T-helper 1 cell (primary cell): ENCODE measurements at places on chromosomes 4 and X.

GRCh38 chr4:94345969-94346368, 3.3 kb upstream of the HPGDS start:
- DNase-seq: no peak

DNA sequence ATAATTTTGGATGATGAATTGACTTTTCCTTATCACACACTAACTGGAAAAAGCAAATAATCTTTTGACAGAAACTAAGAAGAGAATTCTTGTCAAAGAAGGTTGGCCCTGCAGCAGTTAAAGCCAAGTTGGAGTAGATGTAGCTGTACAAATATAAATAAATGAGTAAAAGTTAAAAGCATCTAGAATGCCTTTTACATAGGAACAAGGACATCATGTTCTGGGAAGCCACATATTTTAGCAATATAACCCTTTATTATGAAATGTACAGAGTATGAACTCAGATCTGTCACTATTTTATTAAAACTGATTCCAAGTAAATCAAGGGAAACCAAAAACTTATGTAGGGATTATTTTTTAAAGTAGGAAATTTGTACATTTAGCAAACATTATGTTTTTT, 269.4 kb upstream of the FAT4 start:
- DNase-seq: no peak

DNA sequence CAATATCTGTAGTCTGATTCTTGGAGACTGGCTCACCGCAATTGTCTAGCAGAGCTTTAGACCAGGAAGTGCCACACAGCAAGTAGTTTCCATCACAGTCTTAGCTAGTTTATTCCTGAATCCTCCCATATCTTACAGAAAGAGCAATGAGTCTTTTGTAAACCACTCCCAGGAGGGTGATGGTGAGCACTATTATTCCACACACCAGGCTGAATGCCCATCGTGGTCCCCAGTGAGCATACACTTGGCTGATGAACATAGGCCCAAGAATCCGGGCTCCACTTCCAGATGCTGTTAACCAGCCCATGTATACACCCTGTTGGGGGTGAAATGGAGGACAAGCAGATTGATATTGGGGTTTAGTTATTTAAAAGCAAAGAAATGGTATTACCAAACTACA, 39.8 kb downstream of the PLK4 start:
- no peak for DNase-seq

DNA sequence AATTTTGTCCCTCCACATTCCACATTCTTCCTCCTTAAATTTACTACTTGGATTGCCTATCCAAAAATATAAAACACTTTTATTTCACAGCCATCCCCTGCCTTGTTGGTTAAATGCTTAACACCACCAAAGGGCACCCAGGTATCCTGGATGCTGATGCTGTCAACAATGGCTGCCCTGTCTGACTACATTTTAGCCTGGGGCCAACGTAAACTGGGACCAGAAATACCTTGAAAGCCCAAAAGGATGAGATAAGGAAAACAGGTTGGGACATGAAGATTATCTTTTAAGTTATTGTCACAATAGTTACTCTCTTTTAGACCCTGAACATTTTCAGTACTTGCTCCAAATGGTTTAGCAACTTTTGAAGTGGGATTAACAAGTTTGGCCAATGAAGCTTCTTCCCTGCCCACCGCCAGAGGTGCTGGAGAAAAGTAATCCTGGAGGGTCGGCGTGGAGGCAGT, 775 bp upstream of the YIPF6 start:
- DNase-seq: no peak

- no peak for DNase-seq
Observed at GRCh38 chr4:144715230-144715629, 69.3 kb downstream of the HHIP start.

DNA sequence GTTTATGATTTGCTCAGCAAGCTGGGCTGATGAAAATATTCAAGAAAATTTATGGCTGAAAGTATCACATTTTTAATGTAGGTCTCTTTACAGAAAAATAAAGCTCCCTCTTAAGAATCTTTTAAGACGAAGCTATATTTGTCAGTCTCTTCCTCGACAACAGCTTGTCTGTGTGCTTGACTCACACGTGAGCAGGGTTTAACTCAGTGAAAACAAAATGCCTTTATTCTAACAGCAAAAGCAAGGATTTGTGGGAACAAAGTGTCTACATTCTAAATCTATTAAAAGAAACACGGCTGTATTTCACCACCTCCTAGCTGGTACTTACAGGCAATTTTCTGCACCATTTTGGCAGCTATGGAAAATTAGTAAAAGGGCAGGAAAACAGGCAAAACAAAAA, 75.5 kb downstream of the NYX start:
- no peak for DNase-seq

DNA sequence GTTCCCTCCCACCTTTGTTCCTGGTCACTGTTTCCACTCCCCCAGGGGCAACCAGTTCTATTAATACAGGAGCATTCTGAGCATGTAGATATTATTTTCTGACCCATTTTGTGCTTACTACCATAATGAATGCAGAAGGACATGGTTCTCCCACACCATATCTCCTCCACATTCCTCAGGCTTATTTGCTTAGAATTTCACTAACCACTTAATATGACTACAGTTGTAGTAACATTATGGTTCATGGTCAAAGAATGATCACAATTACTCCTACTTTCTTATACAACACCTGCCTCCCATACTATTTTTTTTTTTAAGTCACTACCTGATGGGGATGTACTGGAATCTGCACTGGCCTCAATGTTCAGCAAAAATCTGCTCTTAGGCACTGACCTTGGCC, 7.5 kb upstream of the FAM184B start:
- DNase-seq: no peak

DNA sequence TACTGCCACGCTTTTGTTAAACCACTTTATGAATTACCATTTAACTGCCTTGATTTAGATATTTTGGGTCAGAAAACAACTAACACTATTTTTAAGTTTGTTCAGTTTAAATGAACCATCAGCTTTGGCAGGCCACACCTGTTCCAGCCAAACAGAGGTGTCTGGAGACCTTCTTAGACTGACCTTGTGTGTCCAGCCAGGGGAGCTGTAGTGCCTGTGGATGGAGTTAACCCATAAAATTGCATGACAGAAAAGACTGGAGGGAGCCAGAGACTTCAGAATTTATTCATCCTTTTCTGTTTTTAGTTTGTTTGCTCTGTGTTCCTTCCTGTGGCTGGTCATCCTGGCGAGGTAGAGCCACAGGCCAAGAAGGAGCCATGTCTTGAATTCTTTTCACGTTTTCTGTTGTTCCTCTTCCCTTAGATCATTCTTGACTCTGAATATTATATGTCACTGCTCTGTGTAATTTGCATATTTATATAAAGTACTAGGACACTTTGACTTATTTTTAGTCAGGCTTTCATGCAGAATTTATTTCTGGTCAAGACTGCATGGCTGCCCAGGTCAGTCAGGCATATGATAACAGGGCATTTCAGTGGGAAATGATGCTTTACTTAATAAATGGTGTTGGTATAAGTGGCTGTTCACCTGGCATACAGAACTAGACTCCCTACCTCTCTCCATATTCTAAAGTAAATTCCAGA, 26.7 kb downstream of the HERC3 start:
- no peak for DNase-seq

GRCh38 chrX:16610121-16610621, 39.8 kb upstream of the S100G start:
- no peak for DNase-seq

DNA sequence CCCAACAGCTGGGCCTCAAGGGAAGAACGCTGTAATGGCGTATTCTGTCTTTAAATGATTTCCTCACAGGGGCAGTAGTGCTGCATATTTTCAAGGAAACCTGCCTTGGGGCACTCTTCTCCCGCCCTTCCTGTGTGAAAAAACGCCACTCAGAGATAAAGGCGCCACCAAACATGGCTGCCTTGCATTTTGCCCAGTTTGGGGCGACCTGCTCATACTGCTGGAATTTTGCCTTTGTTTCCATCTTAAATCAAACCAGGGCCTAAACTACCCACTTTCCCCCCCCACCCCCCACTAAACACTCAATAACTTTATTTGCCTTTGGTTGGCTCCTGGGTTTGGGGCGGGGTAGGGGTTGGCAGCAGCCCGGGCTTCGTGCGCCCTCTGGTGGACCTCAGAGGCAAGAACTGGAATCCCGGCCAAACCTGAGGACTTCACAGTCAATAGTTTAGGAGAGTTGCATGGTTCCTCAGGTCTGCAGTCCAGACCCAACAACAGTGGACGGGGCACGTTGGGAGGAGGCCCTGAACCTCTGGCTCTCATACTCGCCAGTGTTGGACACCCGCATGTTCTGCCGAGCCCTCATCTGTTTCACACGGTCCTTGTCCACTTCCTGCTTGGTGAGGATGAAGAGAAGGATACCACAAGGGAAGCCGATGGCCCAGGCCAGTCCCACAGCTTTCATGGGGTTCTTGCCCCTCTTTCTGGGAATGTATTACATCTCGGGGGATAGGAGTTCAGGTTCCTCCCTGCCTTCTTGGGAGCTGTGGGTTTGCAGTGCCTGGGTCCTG, 220.1 kb upstream of the STK26 start:
- no peak for DNase-seq

- no peak for DNase-seq
Observed at GRCh38 chrX:72624194-72624593, 51.6 kb upstream of the HDAC8 start.

- no peak for DNase-seq
Observed at GRCh38 chrX:24110069-24110468, 39.5 kb upstream of the ZFX start.

GRCh38 chr4:110073053-110073845, 125.2 kb downstream of the ELOVL6 start:
- no peak for DNase-seq

- no peak for DNase-seq
Observed at GRCh38 chrX:153828308-153828707, 2.0 kb downstream of the PDZD4 start.

- DNase-seq: no peak
Observed at GRCh38 chr4:185534866-185535611, at the start of gene PDLIM3. TSS of gene PDLIM3 (minus strand) at chr4:185535507. CDS start at chr4:185535434, 73 bp downstream.

- no peak for DNase-seq
Observed at GRCh38 chrX:68808686-68809357, 20.0 kb upstream of the EFNB1 start.

- DNase-seq: no peak
Observed at GRCh38 chrX:133796282-133796681, 189.1 kb downstream of the GPC3 start.

GRCh38 chr4:109301651-109302360, 652 bp downstream of the COL25A1 start:
- no peak for DNase-seq

DNA sequence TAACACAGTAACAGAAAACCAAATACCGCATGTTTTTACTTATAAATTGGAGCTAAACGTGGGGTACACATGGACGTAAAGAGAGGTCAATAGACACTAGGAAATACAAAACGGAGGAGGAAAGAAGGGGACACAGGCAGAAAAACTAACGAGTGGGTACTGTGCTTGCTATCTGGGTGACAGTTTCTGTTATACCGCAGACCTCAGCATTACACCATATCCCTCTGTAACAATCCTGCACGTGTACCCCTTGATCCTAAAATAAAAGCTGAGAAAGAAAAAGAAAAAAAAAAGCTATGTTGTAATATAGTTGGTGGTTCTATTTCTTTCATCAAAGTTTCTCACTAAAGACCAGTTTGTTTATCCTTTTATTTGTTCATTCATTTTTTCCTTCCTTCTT, 47.9 kb upstream of the UNC5C start:
- DNase-seq: no peak

GRCh38 chr4:168522829-168523489, 26.1 kb downstream of the PALLD start:
- DNase-seq: no peak

DNA sequence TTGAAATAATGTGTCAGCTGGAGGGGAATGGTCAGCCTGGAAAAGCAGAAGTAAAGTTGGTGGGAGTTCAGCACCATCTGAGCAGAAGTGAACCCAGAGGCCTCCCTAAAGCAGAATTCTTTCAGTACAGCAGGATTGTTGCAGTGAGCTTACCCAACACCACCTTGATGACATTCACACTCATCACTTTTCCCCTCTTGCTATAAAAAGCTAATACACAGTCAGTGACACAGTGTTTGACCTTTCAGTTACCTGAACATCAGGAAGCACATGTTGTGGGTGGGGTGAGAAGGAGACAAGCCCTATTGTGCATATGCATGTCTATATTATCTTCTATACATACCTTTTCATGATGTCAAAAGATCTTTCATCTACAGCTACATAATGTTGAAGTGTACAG, 624.7 kb upstream of the ZFP42 start:
- no peak for DNase-seq

GRCh38 chr4:183871581-183871980, 33.5 kb upstream of the STOX2 start:
- no peak for DNase-seq

DNA sequence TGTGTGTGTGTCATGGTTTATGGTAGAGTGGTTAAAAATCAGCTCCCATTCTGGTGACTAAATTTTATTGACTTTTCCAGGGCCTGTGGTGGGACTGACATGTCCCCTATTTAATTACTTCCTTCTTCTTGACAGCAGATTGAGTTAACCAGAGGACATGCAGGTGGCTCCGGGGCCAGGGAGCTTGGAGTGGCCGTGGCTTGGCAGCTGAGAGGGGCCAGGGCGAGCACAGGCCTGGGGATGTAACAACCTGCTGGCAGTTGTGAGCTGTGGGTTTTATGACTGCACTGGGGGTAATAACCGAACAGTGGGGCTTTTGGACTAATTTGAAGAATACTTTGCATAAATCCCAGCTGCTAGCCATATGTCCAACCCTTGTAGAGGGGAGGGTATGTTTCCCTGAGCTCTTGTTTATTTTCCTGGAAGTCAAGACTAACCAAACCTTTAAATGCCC, 186.0 kb downstream of the MID1IP1 start:
- no peak for DNase-seq

DNA sequence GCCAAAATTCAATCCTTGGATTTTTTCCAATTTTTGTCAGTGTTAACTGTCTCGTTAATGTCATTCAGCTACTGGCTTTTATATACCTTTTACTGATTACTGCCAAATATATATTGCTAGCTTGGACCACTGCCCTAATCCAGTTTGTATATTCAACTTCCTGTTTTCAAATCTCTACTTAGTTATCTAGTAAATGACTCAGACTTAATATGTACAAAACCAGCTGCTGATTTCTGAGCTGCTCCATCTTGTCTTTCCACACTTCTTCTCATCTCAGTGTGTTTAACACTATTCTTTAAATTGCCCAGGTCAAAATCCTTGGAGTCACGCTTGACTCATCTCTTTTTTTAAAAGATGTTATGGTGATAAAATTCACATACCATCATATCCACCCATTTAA, 1196.7 kb downstream of the RAPGEF2 start:
- DNase-seq: no peak

- no peak for DNase-seq
Observed at GRCh38 chr4:73828956-73829355, 7.5 kb upstream of the CXCL6 start.

- DNase-seq: no peak
Observed at GRCh38 chr4:108355902-108356535, 187.3 kb upstream of the LEF1 start.

GRCh38 chrX:151398346-151398745, 1.3 kb downstream of the VMA21 start:
- DNase-seq: no peak

GRCh38 chrX:98296129-98296528, 1412.4 kb downstream of the RPA4 start:
- no peak for DNase-seq
